NCI-H1048 (cell line): ENCODE measurements at places on chromosomes 1 and 21.

DNA sequence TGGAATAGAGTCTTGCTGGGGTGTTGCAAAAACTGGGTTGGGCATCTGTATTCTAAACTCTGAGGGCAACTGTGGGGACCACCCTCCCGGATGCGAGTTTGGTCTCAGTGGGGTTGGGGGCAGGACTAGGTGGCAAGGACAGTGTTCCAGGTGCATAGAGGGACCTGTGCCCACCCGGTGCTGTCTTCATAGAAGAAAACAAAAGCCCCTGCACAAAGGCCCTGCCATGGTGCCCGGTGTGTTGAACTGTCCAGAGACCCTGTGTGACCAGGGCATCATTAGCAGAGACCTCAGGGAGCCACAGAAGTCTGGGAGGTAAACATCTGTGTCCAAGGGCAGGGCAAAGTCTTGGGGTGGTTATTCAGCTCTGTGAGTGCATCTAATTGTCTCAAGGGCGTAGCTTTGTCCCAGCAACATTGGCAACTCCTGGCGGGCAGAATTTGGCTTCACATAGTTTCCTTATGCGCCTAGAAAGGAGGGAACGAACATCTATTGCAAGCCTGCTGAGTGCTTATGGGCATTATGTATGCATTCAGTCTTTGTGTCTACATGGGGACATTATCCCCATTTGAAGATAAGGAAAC lies 72.2 kb upstream of the IFFO2 start:
- no peak for DNase-seq

DNA sequence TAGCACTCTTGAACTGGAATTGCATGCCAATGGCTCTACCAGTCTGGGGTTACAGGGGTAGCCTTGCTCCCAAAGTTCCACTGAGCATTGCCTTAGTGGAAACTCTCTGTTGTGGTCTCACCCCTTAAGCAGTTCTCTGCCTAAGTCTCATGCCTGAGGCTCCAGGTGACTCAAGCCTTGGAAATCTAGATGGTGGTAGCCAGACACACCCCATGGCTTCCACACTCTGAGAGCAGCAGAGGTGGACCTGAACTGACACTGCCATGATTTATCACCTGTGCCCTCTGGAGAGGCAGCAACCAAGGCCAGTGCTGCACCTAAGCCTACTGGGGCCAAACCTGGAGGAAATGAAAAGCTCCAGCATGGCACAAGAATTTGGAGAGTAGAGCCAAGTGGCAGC lies 285.7 kb upstream of the PKN2 start:
- DNase-seq: no peak

- no peak for DNase-seq
Measured at GRCh38 chr1:148362216-148362611, 120.9 kb downstream of the PPIAL4G start.

- no peak for DNase-seq
Measured at GRCh38 chr1:20823845-20824244, 36.7 kb upstream of the HP1BP3 start.

DNA sequence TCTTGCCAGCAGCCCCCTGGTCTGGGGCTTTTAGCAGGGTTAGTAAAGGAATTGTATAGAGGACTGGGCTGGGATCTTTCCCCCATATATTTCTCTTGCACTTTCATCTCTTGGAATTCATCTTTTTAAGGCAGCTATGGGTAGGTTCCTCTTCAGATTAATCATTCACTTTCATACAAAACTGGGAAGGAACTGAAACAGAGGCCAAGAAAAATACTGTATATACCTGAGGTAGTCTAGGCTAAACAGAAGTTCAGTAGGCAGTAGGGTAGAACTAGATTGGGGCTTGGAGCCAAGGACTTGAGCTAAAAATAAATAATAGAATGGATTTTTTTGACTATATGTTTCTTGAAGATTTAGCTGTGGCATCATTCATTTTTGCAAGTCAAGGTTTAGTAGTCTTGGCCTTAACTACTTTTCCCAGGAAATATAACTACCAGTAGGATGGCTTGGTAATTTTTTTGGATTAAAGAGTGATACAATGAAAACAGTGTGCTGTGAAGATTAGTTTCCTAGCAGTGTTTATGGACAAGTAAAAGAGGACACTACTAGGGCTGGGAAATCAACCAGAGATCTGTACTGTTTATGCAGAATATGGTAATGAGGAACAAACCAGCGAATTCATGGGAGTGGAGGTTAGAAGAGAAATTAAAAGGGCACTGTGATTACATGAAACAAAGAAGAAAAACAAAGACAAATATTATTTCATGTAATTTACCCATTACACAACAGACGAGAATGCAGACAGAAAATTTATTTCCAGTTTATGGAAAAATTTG lies 50.9 kb upstream of the PTGS2 start:
- DNase-seq: no peak

DNA sequence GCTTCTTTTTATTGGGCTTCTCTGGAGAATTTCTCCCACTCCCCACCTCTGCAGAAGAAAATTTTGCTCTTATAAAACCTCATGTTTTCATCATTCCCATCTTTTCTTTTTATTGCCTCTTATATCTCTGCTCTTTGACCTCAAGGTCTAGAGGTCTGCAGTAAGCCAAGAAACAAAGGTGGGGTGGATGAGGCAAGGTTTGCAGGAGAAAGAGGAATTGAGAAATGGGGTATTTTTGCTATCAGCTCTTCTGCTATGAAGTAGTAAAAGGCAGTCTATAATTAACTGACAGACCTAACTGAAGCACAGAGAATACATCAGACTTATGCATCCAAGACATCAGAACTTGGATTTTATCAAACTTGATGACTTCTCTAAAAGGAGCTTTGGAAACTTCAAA lies 22.9 kb downstream of the SYT11 start:
- DNase-seq: no peak

DNA sequence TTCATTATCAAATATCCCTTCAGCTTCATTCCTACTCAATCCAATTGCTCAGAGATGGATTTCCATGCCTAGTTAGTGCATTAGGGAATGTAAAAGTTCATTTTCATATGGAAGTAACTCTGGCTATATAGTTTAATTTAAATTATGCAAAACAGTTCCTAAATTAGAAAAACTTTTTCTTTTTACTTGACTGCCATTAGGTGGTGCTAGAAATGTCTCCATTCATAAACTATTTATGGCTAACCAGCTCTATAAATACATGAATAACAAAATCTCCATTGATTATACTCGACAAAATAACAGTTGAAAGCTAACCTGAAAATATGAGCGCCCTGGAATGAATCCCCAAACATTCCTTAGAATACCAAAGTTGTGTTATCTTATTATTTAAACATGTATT lies 311.4 kb downstream of the USH2A start:
- no peak for DNase-seq

DNA sequence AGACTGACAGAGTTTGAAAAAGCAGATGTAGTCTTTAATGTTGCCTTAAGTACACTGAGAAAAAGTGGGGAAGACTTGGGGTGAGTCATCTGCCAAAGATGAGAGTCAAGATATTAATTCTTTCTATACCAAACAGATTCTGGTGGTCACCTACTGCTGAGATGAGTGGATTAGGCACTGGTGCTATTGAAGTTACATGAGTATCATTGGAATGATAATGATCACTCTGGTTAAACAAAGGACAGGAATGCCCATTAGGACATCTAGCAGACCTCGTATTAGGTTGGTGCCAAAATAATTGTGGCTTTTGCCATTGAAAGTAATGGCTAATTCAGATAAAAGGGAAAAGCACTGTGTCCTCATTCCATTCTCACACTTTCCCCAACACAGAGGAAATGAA lies 1588.9 kb downstream of the KCNT2 start:
- no peak for DNase-seq

DNA sequence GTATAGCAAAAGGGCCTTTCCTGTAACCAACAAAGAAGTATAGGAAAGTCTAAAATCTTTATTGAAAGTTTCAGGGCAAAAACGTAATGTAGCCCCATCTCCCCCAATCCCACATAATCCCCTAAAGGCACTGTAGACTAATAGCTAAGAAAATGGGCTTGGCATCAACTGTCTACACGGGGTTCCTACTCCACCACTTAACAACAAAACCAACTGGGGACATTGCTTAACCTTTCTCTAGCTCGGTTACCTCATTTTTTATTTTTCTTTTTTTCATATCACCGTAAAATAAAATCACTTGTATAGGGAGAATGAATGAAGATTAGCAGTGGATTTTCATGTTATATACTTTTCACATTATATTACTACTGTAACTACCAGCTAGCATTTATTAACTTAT lies 12.3 kb downstream of the MACF1 start:
- no peak for DNase-seq

DNA sequence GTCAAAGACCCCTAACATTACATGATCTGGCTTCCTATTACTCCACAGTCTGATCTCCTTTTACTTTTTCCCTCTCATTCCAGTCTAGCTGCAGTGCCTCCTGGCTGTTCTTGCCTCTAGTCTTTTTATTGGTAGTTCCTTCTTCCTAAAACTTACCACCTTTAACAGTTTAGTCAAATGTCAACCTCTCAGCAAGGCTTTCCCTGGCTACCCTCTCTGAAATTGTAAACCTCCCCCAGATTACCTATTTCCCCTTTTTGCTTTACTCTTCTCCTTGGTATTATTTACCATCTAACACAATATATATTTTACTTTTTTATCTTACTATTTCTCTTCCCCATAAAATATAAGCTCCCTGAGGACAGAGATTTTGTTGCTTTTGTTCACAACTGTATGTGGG lies 129.6 kb downstream of the CLEC20A start:
- no peak for DNase-seq

GRCh38 chr1:223147873-223148272 lies 4.8 kb upstream of the TLR5 start:
- no peak for DNase-seq

- no peak for DNase-seq
Measured at GRCh38 chr1:214318356-214318755, 37.4 kb downstream of the SMYD2 start.

DNA sequence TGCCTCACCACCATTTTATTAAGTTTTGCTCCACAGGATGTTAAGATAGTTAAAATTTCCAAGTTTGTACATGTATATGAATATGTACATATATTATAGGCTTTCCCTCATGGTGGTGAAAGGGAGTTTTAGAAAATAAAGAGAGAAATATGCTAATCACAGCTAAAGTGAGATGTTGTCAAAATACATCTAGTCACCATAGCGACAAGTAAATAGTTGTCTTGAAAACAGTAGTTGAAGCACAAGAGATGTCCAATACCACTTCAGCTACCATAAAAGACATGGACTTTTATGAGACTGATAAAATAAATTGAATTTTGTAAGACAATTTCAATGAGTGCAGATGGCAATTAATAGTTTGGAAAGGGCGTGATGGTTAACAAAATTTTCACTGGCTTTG lies 1600.0 kb downstream of the BRINP3 start:
- DNase-seq: no peak

- no peak for DNase-seq
Measured at GRCh38 chr1:91781371-91781825, 104.6 kb downstream of the TGFBR3 start.

- DNase-seq: no peak
Measured at GRCh38 chr1:231683439-231684165, 57.0 kb downstream of the DISC1 start.

- DNase-seq: no peak
Measured at GRCh38 chr1:110337704-110338308, 1.4 kb upstream of the RBM15 start.

- no peak for DNase-seq
Measured at GRCh38 chr1:192401825-192402224, 85.0 kb downstream of the RGS21 start.

DNA sequence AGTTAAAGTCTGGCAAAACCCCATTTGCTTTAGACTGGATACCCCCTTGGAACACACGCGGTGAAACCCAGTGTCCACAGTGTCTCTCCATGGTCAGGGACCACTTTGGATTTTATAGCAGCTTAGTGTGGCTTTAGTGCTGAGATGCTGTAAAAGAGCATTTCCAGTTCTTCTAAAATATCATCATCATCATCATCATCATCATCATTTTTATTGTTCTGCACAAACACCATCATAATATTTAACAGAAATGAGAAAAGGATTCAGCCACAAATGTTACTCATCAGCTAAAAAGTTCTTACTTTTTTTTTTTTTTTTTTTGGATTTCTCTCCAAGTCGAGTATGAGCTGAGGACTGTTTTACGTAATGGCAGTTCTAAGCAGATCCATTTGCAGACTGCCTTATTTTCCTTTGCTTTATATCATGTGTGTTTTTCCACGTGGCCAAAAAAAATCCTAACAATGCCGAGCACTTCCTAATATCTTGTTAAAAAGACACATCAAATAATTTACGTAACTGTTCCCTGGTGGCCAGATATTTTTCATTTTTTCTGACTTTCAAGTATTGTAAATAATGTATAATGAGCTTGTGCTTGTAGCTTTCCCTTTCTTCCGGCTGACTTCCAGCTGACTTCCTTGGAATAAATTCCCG lies 62.8 kb downstream of the EVA1C start:
- no peak for DNase-seq

- DNase-seq: no peak
Measured at GRCh38 chr1:230110971-230111370, 43.9 kb downstream of the GALNT2 start.

GRCh38 chr21:38626306-38626705 lies 128.0 kb upstream of the ERG start:
- DNase-seq: no peak

GRCh38 chr21:29351691-29352090 lies 53.0 kb downstream of the BACH1 start:
- no peak for DNase-seq

- no peak for DNase-seq
Measured at GRCh38 chr1:55050283-55050682, 10.9 kb downstream of the PCSK9 start.

GRCh38 chr1:89306273-89306672 lies 33.6 kb upstream of the GBP5 start:
- no peak for DNase-seq

GRCh38 chr1:93907718-93908117 lies 1.5 kb downstream of the GCLM start:
- DNase-seq: no peak

GRCh38 chr21:32184065-32184464 lies 94.8 kb downstream of the MIS18A start:
- no peak for DNase-seq

DNA sequence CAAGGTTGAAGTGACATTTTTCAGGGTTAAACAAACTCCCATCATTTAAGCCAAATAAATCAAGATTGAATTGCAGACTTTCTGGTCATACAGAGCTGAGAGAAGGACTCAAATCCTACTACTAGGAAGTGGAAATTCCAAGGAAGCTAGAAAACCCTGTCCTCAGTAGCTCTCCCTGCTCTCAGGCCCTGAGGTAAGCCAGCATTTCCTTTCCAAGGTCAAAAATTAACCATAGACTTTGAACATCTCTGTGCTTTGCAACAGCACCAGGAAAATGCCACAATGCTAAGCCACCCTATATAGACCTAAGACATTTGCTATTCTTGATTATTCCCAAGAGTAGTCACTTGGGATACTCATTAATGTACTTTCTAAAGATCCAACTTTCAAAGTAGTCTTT lies 45.1 kb downstream of the LUZP1 start:
- DNase-seq: no peak

GRCh38 chr1:202890392-202890791 lies 1.4 kb upstream of the RABIF start:
- no peak for DNase-seq

DNA sequence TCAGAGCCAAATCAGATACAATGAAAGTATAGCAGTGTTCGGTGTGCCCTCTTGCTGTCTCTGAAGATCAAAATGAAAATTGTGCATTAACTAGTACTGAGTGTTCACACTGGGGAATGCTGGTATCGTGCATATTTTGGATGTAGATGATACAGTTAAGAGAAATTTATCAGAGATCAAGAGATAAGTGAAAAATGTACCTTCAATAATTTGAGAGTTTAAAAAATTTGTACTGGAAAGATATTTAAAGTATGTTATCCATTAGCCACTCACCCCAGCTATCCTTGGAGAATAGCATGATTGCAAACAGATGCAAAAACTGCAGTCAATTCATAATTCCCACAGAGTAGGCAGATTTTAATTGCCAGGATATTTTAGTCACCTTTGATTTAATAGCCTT lies 56.4 kb downstream of the GREM2 start:
- DNase-seq: no peak
